ENCODE measurements at places on chromosomes 2 and 18.
A peak's percentile ranks its signal among the peaks of the same experiment; 100 is the strongest.

DNA sequence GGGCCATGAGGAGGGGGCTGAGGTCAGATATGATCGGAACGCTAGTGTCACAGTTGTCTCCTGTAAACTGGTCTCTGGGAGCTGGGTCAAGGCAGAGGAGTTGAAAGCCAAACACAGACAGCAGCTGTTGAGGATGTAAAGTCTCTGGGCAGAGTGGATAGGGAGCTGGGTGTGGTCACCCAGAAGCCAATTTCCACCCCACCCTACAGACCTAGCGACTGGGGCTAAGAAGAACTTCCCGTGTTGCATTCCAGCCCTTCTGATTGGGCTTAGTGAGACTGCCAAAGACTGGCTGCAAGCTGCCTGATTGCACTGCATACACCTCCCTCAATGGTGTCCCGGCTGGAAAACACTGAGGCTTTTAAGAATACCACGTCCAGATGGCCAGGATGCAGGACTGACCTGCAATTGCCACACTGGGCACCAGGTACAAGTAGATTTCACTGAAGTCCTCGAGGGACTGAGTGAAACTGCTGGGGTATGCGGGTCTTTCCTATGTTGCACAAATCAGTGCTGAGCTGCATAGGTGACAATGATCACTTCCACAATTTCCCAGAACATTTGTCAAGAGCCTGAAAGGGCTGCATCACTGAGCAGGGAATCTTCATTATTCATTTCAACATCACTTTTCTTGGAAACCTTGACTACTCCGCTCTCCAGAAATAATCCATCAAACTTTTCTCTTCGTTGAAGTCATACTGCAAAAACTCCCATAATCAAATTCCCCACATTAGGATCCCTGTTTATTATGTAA lies 43.1 kb upstream of the EML4 start:
- no peak for DNase-seq

DNA sequence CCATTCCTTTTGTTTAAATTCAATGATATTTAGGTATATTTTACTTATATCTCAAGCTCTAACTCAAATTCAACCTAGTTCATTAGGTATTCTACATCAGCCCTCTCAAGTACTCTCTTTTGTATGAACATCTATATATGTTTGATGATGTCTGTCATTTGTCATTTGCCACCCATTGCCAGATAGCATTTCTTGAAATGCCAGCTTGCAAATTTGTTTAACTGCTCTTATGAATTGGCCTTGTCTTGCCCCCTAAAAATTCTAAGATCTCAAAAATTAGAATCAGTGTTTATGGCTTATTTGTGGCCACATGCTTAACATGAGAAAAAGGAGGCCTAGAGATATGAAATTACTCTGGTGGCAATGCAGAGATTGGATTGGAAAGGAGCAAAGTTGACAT lies 1140.3 kb upstream of the DDX18 start:
- no peak for DNase-seq

GRCh38 chr2:85785871-85786270 lies 32.1 kb downstream of the ATOH8 start:
- DNase-seq = no peak

GRCh38 chr2:159564081-159564480 lies 52.3 kb downstream of the BAZ2B start:
- no peak for DNase-seq

DNA sequence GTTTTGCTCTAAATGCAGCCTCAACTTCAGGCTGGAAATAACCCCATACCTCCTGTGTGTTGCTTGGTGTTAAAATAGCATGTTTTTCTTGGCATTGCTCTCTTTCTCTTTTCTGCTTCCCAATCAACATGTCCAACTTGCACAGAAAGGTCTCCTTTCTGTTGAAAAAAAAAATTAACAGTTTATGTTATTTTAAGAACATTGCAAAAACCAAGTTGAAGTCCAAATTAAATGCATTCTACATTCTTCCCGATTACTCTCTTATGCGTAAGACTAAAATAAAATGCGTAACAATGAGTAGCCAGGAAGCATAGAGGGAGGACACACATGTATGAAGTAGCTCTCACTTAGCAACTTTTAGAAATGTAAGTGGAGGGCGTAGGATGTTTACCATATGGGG lies 1406.1 kb upstream of the NXPH2 start:
- no peak for DNase-seq

DNA sequence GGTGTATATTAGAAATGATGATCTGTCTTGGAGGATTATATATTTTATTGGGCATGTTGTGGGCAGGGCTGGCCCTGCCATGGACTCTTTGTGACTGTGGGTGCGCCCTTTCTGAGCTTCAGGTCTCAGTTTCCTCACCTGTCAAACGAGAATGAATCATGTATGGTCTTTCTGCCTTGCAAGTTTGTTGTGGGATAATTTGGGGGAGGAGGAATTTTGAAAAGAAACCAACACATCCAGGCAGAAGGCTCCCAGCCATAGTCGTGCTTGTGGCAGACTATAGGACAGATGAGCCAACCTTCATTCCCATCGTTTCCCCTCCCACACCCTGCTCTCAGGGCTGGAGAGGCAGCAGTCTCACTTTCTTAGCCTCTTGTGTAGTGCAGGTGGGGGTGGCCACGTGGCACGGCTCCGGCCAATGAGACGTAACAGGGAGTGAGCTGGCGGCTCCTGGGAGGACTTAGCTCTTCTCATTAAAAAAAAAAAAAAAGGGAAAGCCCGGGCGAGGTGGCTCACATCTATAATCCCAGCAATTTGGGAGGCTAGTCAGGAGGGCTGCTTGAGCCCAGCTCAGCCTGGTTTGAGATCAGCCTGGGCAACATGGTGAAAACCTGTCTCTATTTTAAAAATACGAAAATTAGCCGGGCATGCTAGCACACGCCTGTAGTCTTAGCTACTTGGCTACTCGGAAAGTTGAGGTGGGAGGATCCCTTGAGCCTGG lies 63.1 kb downstream of the RHOB start:
- DNase-seq = no peak

GRCh38 chr18:79302120-79302519 lies 93.6 kb upstream of the NFATC1 start:
- no peak for DNase-seq

GRCh38 chr18:41022484-41022883 lies 932.5 kb upstream of the PIK3C3 start:
- DNase-seq = no peak

GRCh38 chr2:854460-854859 lies 96.2 kb upstream of the SNTG2 start:
- peak; percentile 75 for DNase-seq

DNA sequence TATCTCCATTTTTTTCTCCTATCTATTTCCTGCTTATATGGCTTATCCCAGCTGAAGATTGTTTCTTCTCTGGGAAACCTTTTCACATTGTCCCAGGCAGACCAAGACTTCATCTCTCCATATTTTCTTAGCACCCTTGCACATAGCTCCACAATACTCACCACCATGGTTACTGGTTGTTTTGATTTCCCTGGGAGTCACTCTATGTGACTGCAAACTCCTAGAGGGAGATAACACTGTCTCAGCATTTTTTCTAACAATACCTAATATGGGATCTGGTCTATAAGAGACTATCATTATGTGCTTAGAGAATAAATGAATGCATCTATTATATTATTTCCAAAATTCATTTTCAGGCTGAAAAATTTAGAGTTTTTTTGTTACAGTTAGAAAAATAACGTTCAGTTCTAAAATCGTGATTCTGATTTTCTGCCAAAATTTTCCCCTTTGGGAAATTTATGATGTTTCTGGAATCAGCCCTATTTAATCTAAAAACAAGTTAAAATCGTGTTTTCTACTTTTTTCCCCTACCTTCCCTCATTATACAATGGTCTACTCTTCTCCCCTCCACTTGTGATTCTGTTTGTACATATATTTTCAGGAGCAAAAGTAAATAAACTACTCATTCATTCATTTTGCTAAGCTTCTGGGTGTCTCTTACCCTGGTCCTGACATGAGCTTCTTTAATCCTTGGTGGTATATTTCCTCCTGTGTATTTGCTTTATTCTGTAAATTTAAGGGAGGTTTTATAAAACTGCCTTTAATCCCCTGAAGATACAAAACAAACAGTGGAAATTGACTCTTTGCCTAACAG lies 95.4 kb downstream of the HNMT start:
- no peak for DNase-seq

DNA sequence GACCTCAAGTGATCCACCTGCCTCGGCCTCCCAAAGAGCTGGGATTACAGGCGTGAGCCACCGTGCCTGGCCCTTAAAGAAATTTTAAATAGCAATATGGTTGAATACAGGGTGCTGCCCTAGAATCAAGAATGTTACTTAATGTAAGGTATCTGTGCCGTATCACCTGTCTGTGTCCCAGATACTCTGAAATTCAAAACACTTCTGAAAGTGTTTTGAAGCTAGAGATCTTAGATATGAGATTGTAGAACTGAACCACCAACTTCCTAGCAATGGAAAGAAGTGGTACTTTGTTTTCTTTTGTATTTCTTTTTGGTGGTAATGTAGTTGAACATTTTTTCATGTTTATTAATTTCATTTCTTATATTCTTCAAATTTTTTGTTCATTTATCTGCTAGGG lies 13.0 kb downstream of the PTPN4 start:
- no peak for DNase-seq

GRCh38 chr2:207241198-207241597 lies 75.5 kb upstream of the KLF7 start:
- peak; percentile 68 for DNase-seq

GRCh38 chr18:79693561-79694205 lies 14.1 kb downstream of the CTDP1 start:
- DNase-seq = no peak

- peak; percentile 4 for DNase-seq
Observed at GRCh38 chr2:127032621-127033020, 74.3 kb downstream of the BIN1 start.

DNA sequence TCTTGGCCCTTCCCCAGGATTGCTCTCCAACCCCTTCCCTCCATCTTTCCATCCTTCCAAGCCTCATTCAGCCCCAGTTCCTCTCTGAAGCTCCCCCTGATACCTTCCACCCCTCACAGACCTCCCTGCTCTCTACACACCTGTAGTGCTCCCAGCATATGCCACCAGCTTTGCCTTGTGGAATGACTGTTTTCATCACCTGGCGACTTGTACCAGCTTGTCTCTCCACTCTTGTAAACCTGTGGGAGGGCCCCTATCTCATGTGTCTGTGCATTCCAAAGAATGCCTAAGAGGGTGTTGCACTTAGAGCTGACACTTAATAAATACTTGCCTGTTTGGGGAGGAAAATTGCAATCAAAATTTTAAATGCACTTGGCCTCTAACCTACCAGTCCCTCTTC lies 198.7 kb downstream of the BCL11A start:
- DNase-seq = no peak

DNA sequence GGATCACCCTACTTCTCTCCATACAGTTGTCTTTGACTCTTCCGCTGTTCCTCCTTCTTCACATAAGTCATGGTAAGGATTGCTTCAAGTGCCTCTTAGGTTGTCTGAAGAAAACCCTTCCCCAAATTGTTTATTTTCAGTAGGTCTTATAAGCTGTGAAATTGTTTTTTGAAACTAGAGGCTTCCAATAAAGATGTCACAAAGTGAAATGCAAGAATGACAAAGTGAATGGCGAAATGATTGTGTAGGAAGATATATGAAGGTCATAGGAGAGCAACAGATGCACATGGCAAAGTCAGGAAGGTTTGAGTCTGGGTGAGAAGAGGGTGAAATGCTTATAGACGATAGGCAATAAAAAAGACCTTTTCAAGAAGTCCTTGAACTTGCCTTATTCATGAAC lies 548.8 kb downstream of the PARD3B start:
- no peak for DNase-seq
